ENCODE measurements at places on chromosomes 6 and 20.
A peak's percentile ranks its signal among the peaks of the same experiment; 100 is the strongest.

DNA sequence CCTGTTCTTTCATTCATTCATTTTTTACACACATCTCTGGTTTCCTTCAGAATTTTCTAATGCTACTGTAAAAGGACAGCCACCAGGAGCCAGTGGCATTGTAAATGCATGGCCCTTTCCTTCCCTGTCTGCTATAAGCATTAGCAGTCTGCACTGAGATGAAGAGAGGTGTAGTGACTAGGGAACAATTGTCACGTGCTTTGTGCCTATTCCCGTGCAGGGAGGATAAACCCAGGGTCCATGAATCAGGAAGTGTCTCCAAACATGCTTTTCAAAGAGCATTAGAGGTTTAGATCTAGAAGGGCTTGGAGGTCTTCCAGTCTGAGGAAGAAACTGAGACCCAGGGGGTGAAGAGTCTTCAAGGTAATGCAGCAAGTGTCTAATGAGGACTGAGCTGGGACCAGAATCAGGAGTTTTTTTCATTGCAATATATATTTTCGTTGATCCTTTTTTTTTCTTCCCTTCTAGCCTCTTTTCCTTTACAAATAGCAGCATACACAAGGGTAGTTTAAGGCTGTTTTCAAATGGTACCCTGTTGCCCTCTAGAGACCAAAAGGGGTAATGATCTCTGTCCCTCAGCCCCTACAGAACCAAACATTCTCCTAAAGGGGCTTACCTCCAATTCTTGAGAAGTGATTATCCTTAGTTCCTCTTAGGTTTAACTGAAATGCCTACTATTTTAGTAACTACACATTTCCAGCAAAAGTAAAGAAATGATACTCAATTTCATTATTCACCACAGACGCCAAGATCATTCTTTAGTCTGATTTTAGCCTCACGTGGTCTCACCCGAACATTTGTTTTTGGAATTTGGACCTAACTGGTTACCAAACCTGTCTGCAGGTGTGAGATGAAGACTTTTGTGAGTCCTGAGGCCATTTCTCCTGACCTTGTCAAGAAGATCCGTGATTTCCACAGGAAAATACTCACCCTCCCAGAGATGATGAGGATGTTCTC, 6.6 kb downstream of the TRIM15 start:
- no peak for DNase-seq

- DNase-seq = no peak
Measured at GRCh38 chr6:106694343-106694742, 65.0 kb downstream of the QRSL1 start.

DNA sequence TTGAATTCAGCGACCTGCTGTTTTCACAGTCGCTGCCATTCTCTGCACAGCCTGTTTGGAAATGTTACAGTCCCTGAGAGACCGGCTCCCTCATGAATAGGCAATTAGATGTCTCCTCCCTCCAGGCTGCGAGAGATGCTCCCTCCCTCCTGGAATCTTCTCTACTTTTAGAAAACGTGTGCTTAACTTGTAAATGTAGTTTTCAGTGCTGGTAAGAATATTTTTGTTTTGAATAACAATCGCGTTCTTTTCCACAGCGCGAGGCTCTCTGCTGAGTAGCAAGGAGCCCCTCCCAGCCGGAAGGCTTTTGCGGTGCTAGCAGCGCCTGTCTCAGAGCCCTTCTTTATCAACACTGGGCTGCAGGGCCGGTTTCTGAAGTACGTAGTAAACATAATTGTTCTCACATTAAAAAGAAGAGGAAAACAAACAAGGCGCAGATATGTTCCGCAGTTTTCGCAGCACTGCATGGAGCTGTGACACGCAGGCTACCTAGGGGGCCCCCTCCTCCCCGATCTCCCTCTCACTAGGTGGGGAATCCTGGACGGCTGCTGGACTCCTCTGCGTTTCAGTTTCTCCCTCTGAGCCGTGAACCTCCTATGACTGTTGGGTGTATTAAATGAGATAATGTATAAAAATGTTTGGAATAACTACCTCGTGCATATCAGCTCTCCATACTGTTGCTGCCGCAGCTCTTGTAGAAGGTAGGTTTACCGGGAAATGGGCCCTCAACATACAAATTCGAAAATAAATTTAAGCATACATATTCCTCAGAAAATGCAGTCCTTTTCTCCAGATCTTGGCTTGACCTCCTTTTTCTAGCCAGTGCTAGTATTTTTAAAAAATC, 79.0 kb upstream of the SPACA1 start:
- DNase-seq = peak; percentile 3

GRCh38 chr20:8930726-8931125, 138.2 kb upstream of the PLCB4 start:
- no peak for DNase-seq

DNA sequence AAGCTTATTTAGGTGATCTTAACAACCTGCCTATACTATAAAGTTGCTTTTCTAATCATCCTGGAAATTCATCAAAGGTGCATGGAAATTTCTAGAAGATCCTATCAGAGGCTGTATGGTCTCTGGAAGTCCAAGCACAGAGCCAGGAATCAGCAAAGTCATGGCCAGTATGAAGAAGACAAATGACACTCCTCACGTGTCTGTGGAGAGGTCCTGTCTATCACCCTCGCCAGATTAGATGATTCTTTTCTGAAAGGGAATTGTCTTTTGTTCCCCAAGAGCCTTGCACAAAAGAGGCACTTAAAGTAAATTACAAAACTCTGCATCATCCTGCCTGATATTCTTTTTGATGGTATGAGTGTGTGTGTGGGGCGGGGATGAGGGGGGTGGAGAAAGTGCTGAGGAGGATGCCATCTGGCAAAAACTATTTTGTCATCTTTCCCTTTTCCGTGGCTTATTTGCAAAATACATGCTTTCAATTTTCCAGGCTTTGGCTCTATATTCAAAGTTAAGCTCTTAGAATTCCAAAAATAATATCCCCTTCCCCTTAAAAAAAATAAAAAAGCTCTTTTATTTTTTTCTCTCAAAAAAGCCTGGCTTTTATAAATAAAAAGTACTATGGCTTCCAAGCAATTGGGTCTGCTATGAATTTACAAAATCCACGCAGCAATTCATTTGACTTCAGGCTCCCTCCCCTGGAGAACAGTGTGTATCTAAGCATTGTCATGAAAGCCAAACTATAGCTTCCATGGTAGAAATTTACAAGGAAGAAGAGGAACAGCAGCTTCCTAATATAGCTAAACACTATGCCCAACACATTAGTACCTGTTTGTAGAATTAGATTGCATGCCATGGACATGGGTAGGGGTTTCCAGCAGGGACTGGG, 185.2 kb upstream of the ARG1 start:
- no peak for DNase-seq
